ENCODE measurements at places on chromosomes 2 and 18. TPM values are rescaled to one million over a fixed set of nuclear protein-coding genes. Genes with fewer than 3 reads are reported as not detected.

- H3K4me1 ChIP-seq: no peaks in the 10 kb centered on the region
- H3K27me3 ChIP-seq: no peaks in the 10 kb centered on the region
- no peak for DNase-seq
- no peak overlapping the region for H3K27ac ChIP-seq
Observed at GRCh38 chr2:2571301-2572150, 240.5 kb upstream of the MYT1L start.

- H3K36me3 ChIP-seq: no peaks in the 10 kb centered on the region
- H3K27me3 ChIP-seq: no peaks in the 10 kb centered on the region
- no peak overlapping the region for H3K27ac ChIP-seq
Observed at GRCh38 chr2:15116830-15117229, 444.3 kb downstream of the NBAS start.

- no peak overlapping the region for H3K27ac ChIP-seq
- H3K4me3 ChIP-seq: no peak overlapping the region
- no peaks in the 10 kb centered on the region for H3K4me1 ChIP-seq
- DNase-seq: no peak
Observed at GRCh38 chr2:56102866-56103265, 80.9 kb upstream of the CCDC85A start.

NFATC1 gene
- polyA plus RNA-seq: 23.8 TPM

TMEFF2 gene
- polyA plus RNA-seq: 0.05 TPM

DNA sequence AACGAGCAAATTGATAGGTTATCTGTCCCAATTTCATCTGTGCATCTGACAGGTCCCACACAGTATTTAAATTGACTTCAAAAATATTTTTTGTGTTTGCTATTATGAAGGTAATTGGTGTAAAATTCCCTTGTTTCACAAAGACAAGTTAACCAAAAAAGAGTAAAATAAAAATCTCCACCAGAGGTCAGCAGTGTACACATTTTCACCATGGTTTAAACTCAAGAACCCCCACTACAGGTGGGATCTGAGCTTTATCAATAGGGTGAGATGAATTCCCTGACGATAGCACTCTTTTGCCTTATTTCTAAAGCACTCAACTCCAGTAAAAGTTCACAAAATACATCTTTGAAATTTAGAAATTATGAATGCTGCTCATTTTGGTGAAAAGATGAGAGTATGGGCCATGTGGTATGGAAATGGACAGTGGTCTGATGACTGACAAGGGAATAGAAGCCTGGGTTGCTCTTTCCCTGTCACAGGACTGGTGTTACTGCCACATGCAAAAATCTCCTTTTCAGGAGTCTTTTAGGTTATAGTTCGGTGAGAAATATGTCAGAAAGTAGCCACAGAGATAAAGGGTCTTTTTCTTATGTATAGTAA lies 68.0 kb downstream of the SERPINB8 start:
- no peak overlapping the region for H3K4me3 ChIP-seq
- no peaks in the 10 kb centered on the region for H3K27me3 ChIP-seq
- H3K27ac ChIP-seq: no peak overlapping the region
- peak; percentile 9 for DNase-seq
- H3K36me3 ChIP-seq: no peaks in the 10 kb centered on the region
- no peaks in the 10 kb centered on the region for H3K4me1 ChIP-seq

FN1 gene
- polyA plus RNA-seq: 439 TPM

DNA sequence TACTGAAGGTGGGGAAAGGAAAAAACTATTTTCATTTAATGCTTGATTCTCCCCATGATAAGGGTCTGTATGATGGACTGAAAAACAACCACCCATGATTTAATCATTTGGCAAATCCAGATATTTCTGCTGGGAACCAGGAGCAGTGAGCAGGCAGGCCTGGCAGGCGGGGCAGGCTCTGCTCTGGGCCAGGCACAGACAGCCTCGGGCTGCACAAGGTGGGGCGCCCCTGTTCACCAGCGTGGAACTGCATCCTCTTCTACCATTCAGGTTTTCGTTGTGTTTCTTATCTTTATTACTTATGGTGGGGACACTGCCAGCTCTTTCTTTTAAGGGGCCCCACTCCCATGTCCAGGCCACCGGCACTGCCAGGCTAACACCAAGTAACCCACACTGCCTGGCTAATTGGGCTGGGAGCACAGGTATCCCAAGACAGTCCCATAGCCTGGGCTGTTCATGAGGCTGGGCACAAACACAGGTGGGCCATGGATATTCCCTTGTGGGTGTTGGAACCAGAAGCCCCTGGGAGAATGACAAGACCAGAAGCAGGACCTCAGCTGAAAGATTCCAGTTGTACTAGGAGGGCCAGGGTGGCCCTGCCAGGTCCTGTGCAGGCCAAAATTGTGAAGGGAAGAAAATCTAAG lies 57.1 kb upstream of the RALBP1 start:
- no peaks in the 10 kb centered on the region for H3K27me3 ChIP-seq
- no peaks in the 10 kb centered on the region for H3K36me3 ChIP-seq
- no peaks in the 10 kb centered on the region for H3K4me1 ChIP-seq
- no peak overlapping the region for H3K27ac ChIP-seq

DNA sequence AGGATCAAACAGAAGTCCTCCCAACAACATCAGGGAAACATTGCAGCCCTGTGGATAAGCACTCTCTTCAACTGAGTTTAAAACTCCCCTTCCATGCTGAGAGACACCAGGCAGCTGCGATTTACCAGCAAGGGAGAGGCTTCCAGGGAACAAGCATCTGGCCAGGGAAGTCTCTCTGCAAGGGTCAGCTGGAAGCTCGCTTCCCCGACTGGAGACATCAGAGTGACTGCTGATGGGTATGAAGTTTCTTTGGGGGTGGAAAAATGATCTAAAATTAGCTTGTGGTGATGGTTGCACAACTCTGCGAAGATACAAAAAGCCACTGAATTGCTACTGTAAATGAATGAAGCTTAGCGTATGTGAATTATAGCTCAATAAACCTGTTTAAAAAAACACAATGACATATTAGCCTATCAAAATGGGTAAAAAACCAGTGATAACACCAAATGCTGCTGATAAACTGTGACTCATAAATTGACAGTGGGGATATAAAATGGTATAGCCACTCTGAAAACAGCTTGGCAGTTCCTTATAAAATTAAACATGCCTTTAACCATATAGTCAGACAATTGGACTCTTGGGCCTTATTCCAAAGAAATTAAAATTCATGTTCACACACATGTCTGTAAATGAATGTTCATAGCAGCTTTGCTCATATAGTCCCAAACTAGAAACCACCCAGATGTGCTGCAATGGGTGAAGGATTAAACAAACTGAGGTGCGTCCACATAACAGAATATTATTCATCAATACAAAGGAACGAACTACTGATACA lies 1082.0 kb downstream of the SOCS6 start:
- H3K27ac ChIP-seq: no peak overlapping the region
- H3K4me3 ChIP-seq: no peak overlapping the region
- no peak for DNase-seq
- H3K4me1 ChIP-seq: no peaks in the 10 kb centered on the region
- no peaks in the 10 kb centered on the region for H3K27me3 ChIP-seq

DNA sequence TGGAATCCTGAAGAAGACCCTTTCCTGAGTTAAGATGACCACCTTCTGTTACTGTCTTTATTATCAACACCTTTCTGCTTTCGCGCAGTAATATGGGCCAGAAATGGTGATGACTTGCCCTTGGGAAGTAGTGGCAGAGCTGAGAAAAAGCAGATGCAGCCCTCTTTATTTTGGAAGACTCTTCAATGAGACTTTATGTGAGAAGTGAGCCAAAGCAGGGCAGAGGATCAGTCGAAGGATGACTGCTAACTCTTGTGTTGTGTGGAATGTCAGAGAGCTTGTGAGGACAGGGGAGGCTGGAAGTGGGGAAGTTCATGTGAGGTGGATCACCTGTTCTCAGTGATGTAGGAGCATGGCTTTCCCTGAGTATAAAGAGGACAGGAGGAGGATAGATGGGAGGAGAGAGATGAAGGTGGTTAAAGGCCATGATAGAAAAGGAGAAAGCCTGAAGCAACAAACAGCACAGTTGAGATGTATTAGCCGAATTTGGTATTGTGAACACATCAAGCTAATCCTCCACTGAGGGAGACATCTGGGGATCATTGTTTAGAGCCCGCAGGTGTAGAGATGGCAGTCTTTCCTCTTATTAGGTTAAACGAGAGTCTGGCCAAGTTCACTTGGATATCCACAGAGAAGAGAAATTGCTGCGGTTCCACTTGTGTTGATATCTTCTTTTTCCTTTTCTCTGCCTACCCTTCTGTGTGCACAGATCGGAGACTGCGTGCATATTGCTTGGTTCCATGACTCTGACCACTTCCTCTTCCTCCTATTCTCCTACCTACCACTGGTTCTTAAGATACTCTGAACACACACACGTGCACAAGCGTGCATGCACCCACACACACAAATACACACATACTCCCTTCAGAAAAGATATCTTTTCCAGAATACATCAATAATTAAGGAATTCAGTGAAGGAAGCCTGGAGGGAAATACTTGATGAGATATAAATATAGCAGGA lies 67.4 kb downstream of the SLC9A2 start:
- H3K4me3 ChIP-seq: no peak overlapping the region
- H3K27ac ChIP-seq: peak overlapping the region; percentile 50
- DNase-seq: peak; percentile 55

GRCh38 chr2:118846442-118846952 lies 951 bp downstream of the EN1 start:
- no peak for DNase-seq
- no peaks in the 10 kb centered on the region for H3K36me3 ChIP-seq
- no peak overlapping the region for H3K27ac ChIP-seq
- no peak overlapping the region for H3K4me3 ChIP-seq

SLC23A3 gene
- 2.6 TPM for polyA plus RNA-seq

DNA sequence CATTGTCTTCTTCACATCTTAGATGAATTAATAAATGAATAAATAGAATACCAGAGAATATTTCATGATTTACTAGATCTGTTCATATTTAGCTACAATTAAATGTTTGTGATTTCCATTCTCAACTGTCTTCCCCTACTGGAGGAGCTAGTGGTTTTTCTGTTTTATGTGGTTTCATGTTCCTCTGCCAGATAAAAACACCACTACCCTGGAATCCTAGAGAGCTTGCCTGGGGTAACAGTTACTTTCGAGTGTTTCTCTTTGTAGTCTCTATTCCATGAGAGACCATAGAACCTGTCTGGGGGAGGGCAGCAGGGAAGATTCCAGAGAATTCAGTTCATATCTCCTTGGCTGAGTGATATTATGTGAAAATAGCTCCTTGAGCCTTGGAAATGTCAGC lies 349.2 kb downstream of the INSIG2 start:
- H3K36me3 ChIP-seq: no peaks in the 10 kb centered on the region
- no peaks in the 10 kb centered on the region for H3K4me1 ChIP-seq
- DNase-seq: no peak
- no peak overlapping the region for H3K27ac ChIP-seq

GRCh38 chr2:181607629-181608590 lies 49.0 kb downstream of the CERKL start:
- H3K27ac ChIP-seq: no peak overlapping the region
- peaks cover 7% of the 10 kb centered on the region for H3K4me1 ChIP-seq
- H3K27me3 ChIP-seq: no peaks in the 10 kb centered on the region
- peak; percentile 62 for DNase-seq
- H3K4me3 ChIP-seq: no peak overlapping the region
- no peaks in the 10 kb centered on the region for H3K36me3 ChIP-seq

DNA sequence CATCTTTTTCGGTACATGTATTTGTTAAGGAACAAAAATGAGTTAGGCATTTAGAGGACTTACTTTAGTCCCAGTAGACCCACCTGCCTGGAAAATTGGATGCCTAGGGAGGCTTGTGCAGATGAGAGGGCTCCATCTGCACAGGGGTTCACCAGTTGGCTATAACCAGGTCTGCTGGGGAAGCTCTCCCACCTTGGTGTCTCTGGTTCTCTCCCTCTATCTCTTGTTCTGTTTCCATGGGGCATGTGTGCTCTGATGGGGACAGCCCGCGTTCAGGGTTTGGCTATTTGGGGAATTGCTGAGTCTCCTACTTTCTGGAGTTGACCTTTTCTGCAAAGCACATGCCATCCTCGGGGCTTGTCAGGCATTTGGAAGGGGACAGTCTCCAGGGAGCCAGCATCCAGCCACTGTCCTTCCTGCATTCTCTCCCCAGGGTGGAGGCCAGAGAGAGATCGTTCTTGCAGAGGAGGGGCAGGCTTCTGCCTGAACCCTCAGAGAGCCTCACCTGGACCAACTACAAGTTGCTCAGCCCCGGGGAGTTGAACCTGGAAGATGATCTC lies 157.3 kb downstream of the KLHL29 start:
- no peaks in the 10 kb centered on the region for H3K27me3 ChIP-seq
- no peak overlapping the region for H3K4me3 ChIP-seq
- no peaks in the 10 kb centered on the region for H3K36me3 ChIP-seq

DNA sequence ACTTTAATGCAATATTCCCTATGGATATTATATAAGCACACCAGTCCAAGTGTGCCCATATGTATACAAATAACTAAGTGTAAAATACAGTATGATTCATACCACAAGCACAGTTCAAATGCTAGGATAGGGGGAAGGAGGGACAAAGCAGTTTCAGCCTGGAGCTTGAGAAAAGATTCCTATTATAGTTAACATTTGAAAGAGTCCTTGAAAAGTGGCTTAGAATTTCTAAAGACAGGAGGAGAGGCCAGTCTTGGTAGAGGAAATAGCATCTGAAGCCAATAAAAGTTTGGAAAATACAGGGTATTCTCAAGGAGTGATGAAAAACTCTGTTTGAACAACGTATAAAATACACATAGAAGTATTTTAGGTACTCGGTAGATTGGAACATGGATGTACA lies 173.4 kb upstream of the CWC22 start:
- no peaks in the 10 kb centered on the region for H3K36me3 ChIP-seq
- H3K27me3 ChIP-seq: no peaks in the 10 kb centered on the region
- no peaks in the 10 kb centered on the region for H3K4me1 ChIP-seq
- H3K4me3 ChIP-seq: no peak overlapping the region
- H3K27ac ChIP-seq: no peak overlapping the region
- DNase-seq: no peak

CD8A gene
- 242 TPM for polyA plus RNA-seq

DNA sequence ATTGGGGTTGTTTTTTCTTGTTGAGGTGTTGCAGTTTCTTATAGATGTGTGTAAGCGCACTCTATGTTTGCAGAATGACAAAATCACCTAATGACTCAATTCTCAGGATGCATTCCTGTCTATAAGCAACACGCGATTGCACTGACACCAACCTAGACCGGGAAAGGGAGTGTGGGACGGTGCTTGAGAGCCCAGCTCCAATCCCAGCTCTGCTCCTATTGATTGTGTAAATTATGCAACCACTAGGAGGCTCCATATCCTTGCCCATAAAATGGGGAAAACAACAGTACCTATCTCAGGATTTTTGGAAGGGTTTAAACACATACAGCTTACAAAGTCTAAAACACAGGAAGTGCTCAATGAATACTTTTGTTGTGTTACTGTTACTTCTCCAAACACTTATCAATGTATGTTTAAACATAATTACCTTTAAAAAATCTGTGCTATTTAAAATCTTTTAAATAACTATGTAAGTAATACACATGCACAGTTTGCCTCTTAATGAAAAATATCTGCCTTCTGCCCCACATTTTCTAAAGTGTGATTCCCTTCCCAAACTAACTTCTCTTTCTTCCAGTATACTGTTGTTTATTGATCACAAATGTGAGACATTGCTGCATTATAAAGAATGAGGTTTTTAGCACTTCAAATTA lies 132.5 kb downstream of the SPHKAP start:
- H3K36me3 ChIP-seq: no peaks in the 10 kb centered on the region
- H3K27me3 ChIP-seq: no peaks in the 10 kb centered on the region
- no peak overlapping the region for H3K27ac ChIP-seq
- no peak overlapping the region for H3K4me3 ChIP-seq
- DNase-seq: no peak

- no peak overlapping the region for H3K27ac ChIP-seq
- peaks cover 4% of the 10 kb centered on the region for H3K27me3 ChIP-seq
- H3K36me3 ChIP-seq: no peaks in the 10 kb centered on the region
- no peak for DNase-seq
- no peak overlapping the region for H3K4me3 ChIP-seq
- no peaks in the 10 kb centered on the region for H3K4me1 ChIP-seq
Observed at GRCh38 chr2:199738727-199739412, 112.1 kb downstream of the FTCDNL1 start.

FIGN gene
- 0.21 TPM for polyA plus RNA-seq

CEBPZOS gene
- polyA plus RNA-seq: 50.4 TPM

All from thymus (tissue), 14 donors.